ENCODE measurements at places on chromosomes 2 and 18.

DNA sequence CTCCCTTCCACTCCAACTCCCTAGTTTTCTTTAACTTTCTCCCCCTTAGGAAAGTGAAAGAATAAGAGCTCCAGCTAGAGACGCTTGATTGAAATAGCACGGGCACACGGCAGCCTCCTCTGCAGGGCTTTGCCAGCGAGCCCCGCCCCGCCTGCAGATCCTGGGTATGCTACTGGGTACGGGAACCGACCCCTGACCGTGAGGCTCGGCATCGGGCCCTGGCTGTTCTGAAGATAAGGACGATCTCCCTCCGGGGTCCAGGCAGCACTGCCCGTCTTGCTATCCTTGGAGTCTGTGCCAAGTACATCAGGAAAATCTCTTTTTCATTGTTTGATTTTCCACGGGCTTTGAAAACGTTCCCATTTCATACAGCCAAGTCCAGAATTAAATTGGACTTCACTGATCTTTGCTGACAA, 284.5 kb downstream of the MTX2 start:
- DNase-seq: no peak

DNA sequence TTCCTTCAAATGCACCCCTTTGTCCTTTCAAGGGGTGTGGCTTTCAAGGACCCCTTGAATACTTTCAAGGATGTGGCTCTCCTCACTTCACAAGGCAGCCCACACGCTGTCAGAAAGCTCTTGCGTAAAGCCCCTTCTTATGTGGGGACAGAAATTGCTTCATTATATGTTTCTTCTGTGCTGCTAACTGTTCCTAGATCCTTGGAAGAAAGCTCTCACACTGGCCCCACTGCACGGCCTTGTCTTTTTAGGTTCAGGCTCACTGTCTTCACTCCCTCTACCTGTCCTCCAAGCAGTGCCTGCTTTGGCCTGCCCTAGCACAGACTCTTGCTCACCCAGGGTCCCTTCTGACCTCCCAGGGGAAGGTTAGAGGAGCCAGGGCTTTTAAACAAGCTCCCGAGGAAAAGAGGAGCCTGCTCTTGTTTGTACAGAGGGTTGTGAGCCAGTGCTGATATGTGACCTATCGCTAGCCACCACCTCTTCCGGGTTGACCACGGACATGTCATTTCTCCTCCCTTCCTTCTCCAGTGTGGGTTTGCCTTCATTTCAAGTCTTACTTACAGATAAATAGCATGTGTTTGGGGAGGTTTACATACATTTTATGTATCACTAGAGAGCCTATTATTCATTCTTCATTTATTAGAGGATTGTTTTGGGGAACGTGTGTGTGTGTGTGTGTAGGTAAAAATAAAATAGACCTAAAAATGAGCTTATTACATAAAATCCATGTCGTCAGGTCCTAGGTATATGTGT, 94.7 kb downstream of the RTN4 start:
- no peak for DNase-seq

- no peak for DNase-seq
Measured at GRCh38 chr2:48343571-48344440, 186.1 kb upstream of the STON1 start.

- no peak for DNase-seq
Measured at GRCh38 chr2:71843391-71843850, 304.2 kb downstream of the CYP26B1 start.

DNA sequence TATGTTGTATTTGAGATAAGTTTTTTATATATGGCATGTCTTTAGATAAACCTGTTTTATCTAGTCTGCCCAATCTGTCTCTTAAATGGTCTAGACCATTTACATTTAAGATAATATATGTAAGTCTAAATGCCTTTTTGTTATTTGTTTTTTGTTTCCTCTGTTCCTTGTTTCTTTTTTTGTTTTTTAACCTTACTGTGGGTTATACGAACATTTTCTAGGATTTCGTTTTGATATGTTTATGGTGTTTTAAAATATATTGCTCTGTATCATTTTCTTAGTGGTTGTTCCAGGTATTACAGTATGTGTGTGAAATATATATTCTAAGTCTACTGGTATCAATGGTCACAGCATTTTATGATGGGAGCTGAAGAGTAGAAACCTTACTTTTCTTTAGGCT, 13.3 kb downstream of the BCL2L11 start:
- no peak for DNase-seq

DNA sequence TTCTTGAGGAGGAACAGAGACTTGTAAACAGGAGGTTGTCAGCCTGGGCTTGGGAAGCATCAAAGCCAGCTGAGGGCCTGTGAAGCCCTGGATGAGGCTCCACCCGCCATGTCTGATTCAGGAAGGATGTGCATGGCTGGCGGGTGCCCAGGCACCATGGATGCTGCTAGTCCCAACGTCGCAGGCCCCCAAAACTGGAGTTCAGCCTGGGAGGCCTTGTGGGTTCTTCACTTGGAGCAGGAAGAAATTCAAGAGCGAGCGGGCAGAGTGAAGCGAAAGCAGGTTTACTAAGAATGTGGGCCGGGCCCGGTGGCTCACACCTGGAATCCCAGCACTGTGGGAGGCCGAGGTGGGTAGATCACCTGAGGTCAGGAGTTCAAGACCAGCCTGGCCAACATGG, 12.1 kb upstream of the PXDN start:
- no peak for DNase-seq

- no peak for DNase-seq
Measured at GRCh38 chr2:37652199-37652640, 19.2 kb downstream of the CDC42EP3 start.

- DNase-seq: peak; percentile 43
Measured at GRCh38 chr2:37615804-37616676, 55.4 kb downstream of the CDC42EP3 start.

DNA sequence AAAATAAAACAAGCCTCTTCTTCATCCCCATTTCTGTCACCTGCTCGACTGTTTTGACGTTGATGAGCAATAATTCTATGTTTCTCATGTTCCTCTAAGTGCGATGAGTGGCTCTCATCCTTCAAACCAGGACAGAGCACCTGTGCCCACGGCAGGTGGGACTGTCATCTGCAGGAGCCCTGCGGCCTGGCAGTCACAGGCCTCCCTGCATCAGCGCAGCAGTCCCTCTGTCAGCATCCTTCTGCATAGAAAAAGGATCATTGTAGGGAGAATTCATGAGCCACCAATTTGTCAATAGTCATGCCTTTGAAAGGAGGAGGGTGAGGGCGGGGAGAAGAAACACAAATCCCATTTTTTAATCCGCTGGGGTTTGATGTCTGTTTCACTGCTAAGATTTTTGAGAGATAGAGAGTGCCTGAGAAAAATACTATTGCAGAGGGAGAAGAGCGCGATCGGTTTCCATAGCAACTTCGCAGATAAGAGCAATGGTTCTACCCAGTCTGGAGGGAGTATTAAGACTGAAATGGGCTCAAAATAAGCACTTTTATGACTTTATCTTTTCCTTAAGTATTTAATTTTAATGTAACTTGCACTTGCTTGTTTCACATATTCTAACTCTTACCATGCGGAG, 234.3 kb upstream of the NCKAP5 start:
- DNase-seq: no peak

DNA sequence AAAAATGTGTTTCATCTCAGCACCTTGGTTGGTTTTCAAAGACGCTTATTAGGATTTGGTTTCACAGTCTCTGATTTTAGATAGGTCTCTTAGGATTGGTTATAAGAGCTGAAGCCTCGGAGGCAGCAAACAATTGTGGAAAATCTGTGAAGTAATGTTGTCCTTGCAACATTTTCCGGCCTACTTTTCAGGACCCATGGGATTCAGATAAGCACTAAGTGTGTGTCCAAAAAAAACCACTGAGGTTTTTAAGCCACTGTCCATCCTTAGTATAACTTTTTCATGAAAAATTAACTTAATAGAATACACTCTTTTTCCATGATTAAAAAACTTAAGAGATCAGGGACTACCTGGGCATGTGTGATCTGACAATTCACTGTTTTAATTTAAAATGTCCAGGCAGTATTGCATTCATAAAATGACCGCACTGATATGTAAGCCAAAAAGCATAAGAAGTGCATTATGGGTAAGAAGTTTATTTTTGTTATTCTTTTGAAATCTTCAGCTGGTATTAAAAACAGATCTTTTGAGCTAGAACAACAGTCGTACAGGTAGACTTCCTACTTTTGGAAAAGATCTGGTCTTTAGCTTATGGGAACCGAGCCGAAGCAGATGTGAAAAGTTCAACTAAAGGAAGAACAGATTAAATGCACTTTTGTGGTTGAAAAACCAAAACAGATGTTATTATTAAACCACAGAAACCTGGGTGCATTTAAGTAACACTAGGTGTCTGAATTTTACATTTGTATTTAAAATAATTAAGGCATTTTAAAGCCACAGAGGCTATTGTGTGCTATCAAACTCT, 479.4 kb upstream of the ZEB2 start:
- no peak for DNase-seq

DNA sequence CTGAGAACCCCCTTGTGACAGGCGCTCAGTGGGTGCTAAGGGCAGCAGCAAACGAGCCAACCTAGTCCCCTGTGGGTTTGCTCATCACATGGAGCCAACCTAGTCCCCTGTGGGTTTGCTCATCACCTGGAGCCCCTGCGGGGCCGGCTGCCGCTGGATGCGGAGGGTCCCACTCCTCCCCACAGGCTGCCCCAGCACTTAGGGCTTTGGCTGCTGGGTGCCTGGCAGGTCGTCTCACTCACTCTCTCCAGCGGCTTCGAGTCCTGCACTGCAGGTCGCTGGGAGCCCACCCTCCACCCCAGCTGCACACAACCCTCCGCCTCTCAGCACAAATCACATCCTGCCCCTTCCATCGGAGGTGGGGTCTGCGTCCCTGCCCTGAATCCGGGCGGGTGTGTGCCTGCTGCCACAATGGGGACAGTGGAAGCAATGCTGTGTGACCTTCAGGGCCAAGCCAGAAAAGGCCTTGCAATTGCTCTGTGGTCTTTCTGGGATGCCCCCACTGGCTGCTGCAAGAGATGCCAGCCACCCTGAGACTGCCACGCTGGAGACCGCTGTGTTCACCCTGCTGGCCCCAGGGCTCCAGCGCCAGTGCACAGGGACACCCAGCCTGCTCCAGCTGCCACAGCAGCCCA, 248.1 kb upstream of the SALL3 start:
- no peak for DNase-seq

GRCh38 chr2:135052997-135053474, 944 bp downstream of the RAB3GAP1 start:
- no peak for DNase-seq

- no peak for DNase-seq
Measured at GRCh38 chr18:286515-287310, 18.9 kb upstream of the THOC1 start.

GRCh38 chr2:61582165-61582564, 44.0 kb upstream of the XPO1 start:
- no peak for DNase-seq

DNA sequence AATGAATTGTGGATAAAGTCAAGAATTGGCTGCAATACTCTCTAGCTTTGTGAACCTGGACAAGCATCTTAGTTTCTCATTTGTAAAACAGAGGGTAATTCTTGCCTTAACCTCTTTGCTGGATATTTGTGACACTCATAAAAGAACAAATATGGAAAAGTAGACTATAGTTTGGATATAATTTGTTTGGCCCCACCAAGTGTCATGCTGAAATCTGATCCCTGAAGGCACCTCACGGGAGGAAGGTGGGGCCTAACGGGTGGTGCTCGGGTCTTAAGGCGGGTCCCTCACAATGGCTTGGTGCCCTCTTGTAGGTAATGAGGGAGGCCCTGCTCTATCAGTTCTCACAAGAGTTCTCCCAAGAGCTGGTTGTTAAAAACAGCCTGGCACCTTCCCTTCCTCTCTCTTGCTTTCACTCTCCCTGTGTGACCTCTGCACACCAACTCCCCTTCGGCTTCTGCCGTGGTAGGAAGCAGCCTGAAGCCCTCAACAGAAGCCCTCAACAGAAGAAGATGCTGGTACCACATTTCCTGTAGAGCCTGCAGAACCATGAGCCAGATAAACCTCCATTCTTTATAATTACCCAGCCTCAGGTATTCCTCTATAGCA, 37.4 kb downstream of the ARL4C start:
- no peak for DNase-seq

- no peak for DNase-seq
Measured at GRCh38 chr18:74082742-74083556, 64.7 kb downstream of the FBXO15 start.

GRCh38 chr2:171317492-171318125, 116.2 kb downstream of the METTL8 start:
- no peak for DNase-seq

GRCh38 chr2:108633409-108633808, 85.9 kb upstream of the RANBP2 start:
- no peak for DNase-seq

- no peak for DNase-seq
Measured at GRCh38 chr18:33076601-33077000, 303.8 kb upstream of the KLHL14 start.

- peak; percentile 83 for DNase-seq
Measured at GRCh38 chr2:219253753-219254589, at the start of gene TUBA4A. TUBA4A (minus strand) TSS chr2:219253918; CDS start chr2:219253858, 60 bp downstream.

GRCh38 chr2:195575879-195576401, 81.1 kb upstream of the SLC39A10 start:
- DNase-seq: no peak

- DNase-seq: no peak
Measured at GRCh38 chr2:33284287-33284686, 192.2 kb upstream of the RASGRP3 start.

- DNase-seq: no peak
Measured at GRCh38 chr2:184067502-184067901, 530.8 kb upstream of the ZNF804A start.

Measured in stimulated activated CD8-positive, alpha-beta memory T cell treated with anti-CD3 and anti-CD28 coated beads, Interleukin-4, amount 100 ng/mL, for 4 hours (primary cell).